T1000 (cell line): ENCODE measurements at places on chromosomes 2 and 18.

DNA sequence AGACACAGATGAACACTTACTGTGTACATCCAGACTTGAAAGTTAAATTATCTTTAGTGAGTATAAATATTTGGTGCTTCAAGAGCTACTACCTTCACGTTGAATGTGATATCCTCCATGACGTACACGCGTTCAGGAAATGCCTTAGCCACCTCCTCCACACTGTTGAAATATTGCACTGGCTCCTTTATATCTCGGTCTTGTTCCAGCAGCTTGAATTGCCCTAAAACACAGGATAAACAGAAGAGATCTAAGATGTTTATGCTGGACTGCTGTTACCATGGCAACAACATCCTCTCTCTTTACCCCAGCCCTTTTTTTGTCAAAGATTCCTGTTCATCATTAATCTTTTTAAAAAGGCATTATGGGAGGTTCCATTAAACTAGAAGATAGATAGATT is 120.3 kb downstream of the MEP1B start:
- no peak for DNase-seq

GRCh38 chr2:129296806-129297205 is 682.7 kb upstream of the RAB6C start:
- no peak for DNase-seq

GRCh38 chr2:105954891-105955290 is 210.2 kb downstream of the NCK2 start:
- DNase-seq = no peak

- DNase-seq = no peak
Observed at GRCh38 chr18:54690198-54690597, 99.2 kb downstream of the DYNAP start.

GRCh38 chr2:54855434-54855833 is 132.0 kb downstream of the EML6 start:
- DNase-seq = no peak

DNA sequence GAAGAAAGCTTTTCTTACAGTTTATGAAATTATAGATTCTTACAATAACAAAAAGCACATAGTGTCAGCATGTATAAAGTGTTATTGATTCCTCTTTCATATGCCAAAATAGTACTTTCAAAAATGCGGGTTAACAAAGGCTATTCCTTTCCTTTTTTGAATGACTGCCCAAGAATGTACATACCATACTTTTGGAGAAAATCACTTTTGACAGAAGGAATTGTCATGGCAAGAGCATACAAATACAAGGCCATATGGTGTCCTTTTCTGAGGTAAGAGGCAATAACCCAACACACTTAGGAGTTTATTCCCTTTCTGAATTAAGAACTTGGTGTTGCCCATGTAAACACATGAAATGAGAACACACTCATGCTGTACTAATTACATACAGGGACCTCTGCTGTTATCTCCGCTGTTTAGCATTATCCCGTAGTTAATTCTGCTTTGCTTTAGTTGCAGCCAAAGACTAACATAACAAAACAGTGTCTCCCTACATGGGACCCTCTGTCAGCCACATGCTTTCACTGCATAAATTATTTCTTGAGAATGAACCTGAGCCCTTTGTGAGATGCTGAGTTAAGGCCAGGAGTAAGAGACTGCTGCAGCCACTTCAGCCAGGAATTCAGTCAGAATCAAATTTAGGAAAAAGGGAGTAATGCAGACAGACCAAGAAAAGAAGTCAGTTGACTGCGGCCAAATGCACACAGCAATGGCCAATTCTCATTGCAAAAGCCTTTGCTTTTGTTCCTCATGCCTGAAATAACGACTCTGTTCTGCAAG is 67.0 kb downstream of the CDH2 start:
- no peak for DNase-seq

DNA sequence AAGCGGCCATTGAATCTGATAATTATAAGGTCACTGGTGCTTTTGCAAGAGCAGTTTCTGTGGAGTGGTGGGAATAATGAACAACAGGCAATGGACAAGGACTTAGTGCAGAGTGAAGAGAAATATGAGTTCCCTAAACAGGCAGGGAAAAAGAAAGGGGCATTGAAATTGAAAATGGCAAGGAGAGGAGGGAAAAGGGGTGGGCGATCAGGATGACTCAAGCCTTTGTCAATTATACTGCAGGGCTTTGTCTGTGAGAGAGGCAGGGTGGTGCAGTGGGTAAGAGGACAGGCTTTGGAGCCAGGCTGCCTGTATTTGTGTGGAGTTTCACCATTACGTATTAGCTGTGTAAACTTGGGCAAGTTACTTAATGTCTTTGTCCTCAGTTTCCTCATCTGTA is 29.5 kb upstream of the PAIP2B start:
- no peak for DNase-seq

GRCh38 chr2:119315241-119315925 is 51.3 kb downstream of the C2orf76 start:
- DNase-seq = no peak

- DNase-seq = no peak
Observed at GRCh38 chr18:61908661-61909060, 15.9 kb upstream of the RNF152 start.

GRCh38 chr2:181911830-181912229 is 20.3 kb downstream of the ITPRID2 start:
- DNase-seq = no peak

DNA sequence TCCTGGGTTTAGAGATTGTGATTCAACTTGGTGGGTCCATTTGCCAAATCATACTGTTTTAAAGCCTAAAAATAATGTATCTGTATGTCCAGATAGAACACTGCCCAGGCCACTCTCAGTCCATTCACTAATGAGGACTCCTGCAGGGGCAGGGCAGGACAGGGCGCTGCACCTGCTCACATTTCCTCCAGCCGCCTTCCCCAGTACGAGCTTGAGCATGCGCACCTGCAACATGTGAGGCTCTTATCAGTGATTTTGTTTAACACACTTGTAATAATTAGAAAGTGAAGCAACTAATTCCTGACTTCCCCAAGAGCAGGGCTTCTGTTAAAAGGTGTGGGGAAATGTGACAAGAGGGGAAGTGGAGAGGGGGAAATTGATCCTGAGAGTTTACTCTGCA is 89.7 kb downstream of the AFF3 start:
- DNase-seq = no peak

DNA sequence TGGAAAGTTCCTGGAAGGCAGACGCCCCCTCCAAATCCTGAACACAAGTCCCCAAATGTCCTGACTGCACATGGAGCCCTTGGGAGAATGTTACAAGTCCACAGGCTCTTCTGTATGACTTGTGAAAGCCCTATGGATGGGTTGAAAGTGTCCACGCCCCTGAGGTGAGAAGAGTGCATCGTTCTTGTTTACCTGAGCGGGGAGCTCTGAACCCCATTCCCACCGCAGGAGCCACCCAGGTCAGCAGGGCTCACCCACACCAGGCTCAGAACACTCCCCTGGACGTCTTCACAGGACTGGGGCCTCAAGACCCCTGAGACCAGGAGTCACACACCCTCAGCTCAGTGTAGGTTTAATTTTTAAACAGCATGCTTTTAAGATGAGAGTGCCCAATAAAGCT is 84.2 kb upstream of the TMEM18 start:
- no peak for DNase-seq

GRCh38 chr2:214450118-214450894 is 39.5 kb downstream of the VWC2L start:
- no peak for DNase-seq

DNA sequence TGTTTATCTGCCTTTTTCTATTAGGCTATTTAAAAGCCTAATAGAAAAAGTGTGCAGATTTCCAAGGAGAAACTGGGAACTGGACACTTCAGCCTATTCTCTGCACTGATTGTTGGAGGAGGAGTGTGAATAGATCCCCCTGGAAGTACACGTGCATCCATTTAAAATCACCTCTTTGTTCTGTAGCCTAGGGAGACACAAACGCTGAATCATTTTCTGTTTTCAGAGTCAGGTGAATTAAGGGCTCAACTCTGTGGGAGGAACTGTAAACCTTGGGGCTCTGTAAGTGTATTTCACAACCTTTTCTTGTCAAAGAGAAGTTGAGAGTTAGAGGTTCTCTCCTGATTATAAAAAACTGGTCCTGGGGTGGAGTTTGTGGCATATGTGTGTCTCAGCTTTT is 159.7 kb downstream of the SPAG16 start:
- no peak for DNase-seq

DNA sequence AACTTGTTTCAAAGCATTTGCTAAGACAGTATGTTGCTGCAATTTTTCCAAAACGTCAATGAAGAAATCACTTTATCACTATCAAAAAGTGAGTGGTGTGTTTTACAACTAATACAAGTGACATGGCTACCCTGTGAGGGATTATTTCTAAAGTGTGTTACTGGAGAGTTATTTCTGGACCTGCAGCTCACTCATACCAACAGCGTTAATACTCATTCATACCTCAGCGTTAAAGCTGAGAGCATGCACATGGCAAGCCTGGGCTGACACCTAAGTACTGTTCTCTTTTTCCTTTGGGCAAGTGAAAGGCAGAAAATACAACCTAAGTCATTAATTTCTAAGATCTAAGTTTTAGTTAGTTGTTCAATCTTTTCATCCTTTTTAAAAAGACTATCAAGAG is 13.0 kb upstream of the MRPL19 start:
- no peak for DNase-seq

- DNase-seq = no peak
Observed at GRCh38 chr2:55901941-55902340, 21.6 kb downstream of the EFEMP1 start.

GRCh38 chr2:240455647-240456446 is 20.4 kb downstream of the GPC1 start:
- DNase-seq = no peak
